Stimulated activated CD8-positive, alpha-beta memory T cell treated with anti-CD3 and anti-CD28 coated beads, Interleukin-4, amount 100 ng/mL, for 4 hours (primary cell): ENCODE measurements at places on chromosomes 2 and 18.

DNA sequence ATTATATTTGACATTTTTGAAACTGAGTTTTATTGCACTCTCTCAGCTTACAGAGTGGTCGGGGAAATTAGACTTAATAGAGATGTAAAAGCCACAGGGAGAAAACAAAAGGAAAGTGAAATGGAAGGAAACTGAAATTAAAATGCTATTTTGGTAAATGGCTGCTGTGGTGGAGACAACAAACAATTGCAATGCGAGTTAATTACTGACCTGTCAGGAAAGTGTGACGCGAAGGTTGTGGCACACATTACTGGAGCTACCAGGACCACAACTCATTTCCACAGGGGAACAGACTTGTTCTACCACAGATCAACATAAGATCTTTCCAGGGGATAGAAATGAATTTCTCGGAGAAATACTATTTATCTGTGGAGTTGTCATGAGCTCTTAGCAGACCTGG, 19.5 kb downstream of the ARHGAP15 start:
- DNase-seq, result no peak

DNA sequence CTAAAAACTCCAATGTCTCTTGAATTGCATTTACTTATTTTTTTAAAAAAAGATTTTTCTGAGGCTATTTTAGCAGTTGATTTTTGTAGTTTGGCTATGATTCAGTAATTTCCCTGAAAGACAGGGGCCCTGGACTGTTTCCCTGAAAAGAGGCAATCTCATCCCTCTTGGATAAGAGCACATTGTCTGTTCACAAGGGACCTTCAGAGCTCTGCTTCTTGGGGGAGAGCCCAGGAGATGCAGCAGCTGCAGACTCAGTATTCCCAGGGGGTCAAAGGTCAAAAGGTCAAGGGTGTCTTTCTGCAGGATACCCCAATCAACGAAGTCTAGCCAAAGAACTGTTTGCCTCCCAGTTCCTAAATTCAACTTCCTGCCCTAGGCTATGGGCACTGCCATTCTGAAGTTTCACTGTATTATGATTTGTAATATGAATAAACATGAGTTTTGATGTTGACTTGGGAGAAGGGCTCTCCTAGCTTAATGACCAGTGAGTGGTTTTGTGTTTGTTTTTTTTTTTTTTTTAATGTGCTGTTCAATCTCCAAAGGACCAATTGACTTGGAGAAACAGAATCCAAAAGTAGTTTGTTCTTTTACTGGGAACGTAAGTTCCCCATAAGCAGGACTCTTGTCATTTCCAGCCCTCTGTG, 157.0 kb upstream of the SERPINE2 start:
- no peak for DNase-seq

- DNase-seq, result no peak
Measured at GRCh38 chr2:149566652-149567051, 20.9 kb downstream of the MMADHC start.

- DNase-seq, result peak; percentile 56
Measured at GRCh38 chr18:50268022-50268747, 1.9 kb upstream of the CFAP53 start.

GRCh38 chr2:206095536-206096332, 9.8 kb upstream of the INO80D start:
- no peak for DNase-seq

- DNase-seq, result no peak
Measured at GRCh38 chr2:881204-881918, 69.3 kb upstream of the SNTG2 start.

- DNase-seq, result no peak
Measured at GRCh38 chr18:33839452-33840211, 261.6 kb downstream of the ASXL3 start.

GRCh38 chr2:104321116-104321795, 532.7 kb upstream of the POU3F3 start:
- no peak for DNase-seq

DNA sequence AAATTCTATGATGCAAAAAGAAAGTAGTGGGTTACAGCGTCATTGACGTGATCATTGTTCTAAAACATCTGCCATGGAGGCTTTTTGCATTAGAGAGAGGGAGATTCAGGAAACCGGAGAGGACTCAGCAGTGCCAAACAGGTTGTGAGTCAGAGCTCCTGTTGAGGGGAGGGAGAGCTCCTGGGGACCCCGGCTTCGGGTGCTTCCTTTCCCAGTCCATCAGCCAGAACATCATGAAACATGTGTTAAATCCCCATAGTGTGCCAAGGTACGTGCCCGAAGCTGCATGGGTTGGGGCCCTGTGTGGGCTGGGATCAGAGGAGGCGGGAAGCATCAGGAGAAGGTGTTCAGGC, 791 bp upstream of the CYRIA start:
- DNase-seq, result no peak

- no peak for DNase-seq
Measured at GRCh38 chr2:33116799-33117198, 170.0 kb downstream of the LTBP1 start.
